ENCODE measurements at places on chromosomes 12 and 14.

- DNase-seq, result peak; percentile 94
Measured at GRCh38 chr12:6084261-6084968, 40.1 kb downstream of the VWF start.

- DNase-seq, result peak; percentile 79
Measured at GRCh38 chr14:59028476-59029202, 159.8 kb upstream of the DAAM1 start.

DNA sequence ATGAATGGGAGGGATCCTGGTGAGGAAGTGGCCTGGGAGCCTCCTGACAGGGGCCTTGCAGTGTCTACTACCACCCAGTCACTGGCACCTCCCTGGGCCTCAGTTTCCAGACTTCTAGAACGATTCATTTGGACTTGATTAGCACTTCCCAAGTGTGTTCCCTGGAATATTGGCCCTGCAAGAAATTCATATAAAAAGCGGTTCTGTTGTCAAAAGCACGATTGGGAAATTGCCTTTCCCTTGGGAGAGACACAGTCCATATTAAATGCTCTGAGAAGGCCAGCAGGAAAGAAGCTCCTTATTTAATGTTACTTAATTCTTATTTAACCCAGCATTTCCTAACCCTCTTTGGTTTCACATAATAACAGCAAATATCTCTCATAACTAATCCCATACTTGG, 61.9 kb downstream of the DRAM1 start:
- no peak for DNase-seq

- peak; percentile 79 for DNase-seq
Measured at GRCh38 chr12:93061473-93062419, 132.7 kb upstream of the EEA1 start.

- DNase-seq, result no peak
Measured at GRCh38 chr12:29702972-29703371, 80.8 kb downstream of the TMTC1 start.

- no peak for DNase-seq
Measured at GRCh38 chr14:23181453-23181852, 2.0 kb downstream of the SLC7A8 start.

- DNase-seq, result peak; percentile 87
Measured at GRCh38 chr14:99262977-99263448, 9.0 kb downstream of the BCL11B start.

DNA sequence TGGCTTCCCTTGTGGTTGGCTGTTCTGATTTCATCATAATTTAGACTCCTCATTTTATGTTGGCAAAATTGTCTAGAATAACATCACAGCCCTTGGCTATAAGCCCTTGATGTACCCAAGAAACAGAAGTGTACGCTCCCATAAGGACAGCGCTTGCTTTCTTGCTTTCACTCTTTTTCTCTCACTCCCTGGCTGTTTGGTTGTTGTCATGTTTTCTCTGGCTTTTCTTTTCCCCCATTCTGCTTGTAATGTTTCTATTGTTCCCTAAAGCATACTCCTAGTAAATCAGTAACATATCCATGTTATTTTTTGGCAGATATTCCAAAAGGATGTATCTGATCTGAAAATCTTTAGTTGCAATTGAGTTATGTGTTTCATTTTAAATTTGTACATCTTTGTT, 530.5 kb downstream of the NOVA1 start:
- no peak for DNase-seq

Data from endodermal cell (in vitro differentiated cells).